Retinal pigment epithelial cell (primary cell): ENCODE measurements at places on chromosomes 3 and 15.

GRCh38 chr3:184186902-184187207 lies 856 bp downstream of the ABCF3 start:
- DNase-seq, result no peak

GRCh38 chr3:12954891-12955650 lies 113.7 kb upstream of the RPL32 start:
- no peak for DNase-seq

DNA sequence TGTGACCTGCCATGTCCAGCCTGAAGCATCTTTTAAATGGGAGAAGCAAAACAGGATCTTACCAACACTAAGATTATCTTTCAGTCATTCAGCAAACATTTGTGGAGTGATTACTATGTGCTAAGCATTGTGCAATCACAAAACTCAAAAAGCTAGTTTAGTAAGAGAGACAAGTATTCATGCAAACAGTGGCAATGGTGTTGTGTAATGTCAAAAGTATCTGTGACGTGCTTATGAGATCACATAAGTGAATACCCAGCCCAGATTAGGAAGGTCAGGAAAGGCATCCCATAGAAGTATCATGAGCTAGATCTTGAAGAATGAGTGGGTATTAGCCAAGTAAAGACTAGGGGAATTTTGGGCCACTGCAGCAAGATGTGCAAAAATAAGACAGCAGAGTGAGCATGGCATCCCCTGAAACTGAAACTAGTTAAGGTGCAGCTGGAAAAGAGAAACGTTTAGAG lies 32.1 kb downstream of the SEC62 start:
- no peak for DNase-seq

DNA sequence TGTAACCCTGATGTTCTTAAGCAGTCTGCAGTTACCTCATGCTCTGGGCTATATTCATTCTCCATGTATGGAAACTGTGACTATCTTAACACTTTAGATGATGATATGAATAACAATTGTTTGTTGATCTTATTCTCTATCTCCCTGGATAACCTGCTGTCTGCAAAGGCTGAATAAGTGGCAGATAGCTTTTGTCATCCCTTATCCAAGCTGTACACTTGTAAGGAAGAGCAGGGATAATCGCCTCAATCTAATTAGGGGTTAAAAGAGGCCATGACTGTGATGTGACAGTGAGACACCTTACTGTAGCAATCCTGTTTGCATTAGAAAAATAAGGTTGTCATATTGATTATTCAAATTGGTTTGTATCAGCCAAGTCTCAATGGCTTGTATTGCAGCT lies 123.9 kb downstream of the RSRC1 start:
- no peak for DNase-seq

DNA sequence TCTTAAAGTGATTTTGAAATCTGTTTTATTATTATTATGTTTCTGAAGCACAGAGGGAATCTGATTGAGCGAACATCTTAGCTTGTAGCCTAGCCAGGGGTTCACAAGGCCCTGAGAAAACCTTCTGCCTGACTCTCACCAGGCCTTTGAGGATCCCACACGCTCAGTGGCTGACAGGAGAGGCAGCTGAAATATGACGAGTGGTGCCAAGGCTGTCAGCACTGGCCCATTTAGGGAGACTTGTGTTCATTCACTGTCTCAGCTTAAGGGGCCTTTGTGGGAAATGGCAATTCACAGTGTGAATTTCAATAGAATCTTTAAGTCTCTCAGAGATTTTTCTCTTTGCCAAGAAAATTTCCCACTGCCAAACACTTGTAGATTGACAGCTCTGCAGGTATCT lies 770.9 kb downstream of the TUSC7 start:
- no peak for DNase-seq

GRCh38 chr3:8324747-8325146 lies 176.9 kb upstream of the LMCD1 start:
- no peak for DNase-seq
